SK-N-SH (cell line): ENCODE measurements at places on chromosomes 2 and 18.

DNA sequence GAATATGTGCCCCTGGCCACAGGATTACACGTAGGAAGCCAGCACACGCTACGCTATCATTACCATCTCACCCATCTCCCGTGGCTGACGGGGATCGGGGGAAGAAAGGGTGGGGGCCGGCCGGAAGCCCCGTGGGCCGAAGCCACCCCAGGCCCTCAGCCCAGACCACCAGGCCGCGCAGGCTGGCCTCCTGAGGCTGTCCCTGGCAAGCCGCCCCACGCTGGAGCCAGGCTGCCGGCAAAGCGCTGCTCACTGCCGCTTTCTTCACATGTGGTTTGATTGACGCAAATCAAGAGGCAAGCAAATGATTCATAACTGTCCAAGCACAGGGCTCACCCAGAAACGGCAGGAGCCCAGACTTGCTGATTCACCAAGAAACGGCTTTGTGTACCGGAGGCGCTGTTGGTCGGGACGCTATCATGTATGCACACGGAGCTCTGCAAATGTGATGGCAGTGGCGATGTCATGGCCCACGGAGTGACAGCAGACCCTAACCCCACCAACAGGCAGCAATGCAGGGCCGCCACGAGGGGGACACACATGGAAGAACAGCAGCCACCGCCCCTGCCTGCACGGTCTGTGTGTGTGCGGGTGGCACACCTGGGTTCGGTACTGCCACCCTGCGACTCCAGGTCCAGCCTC lies 125.7 kb downstream of the HDAC4 start:
- DNase-seq, result peak; percentile 90

DNA sequence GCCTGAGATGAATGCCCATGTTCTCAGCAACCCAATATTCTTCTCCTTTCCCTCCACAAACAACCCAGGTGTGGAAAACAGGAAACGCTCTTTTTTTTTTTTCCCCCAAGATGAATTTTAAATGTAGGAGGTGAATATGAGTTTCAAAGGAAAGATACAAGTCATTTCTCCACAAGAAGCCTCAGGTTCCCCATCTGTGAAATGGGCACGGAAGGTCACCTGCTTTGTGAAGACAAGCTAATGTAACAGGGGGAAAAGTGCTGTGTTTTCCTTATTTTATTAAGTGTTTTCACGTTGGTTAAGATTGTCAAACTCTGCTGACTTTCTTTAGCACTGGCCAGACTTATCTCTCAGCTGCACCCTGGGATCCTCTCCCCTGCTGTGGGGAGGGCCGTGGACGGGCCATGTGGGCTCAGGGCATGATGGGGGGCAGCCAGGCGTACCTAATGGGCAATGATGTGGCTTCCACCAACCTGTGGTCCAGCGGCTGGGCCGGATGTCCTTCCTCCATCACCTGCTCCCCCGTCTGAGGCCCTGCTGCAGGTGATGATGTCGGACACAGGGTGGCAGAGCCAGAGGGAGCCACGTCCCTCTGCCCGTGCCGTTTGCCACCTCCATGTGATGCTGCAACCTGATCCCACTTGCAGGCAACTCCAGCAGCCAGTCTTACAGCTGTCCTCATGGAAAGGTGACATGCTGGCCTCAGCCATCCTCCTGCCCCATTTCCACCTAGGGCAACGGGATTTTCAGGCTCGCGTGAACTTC lies 130.0 kb upstream of the PXDN start:
- no peak for DNase-seq

DNA sequence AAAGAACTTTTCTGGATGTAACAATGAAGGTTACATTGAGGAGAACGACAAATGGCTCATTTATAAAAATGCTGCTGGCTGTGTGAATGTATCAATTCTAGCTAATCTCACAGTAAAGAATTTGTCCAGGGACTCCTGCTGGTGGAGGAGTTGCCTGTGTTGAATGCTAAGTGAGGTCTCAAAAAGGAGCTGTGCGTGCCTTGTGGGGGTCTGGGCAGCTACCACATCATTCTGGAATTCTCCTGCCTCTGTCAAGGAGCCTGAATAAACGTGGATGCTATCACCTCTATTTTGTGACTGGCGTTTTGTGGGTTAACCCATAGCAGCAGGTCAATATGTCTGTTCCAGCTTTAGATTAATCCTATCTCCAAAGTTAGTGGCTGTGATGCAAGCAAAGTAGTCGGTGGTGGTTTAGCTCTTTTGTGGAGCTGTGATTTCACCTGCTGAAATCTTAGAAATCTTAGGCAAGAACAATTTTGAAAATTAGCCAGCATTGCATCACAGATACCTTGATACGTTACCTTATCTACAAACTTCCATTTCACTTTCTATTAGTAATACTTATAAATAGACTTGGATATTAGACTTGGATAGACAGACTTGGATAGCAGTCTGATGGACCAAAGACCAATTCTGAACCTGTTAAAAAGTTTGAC lies 96.8 kb downstream of the MTCL1 start:
- no peak for DNase-seq

DNA sequence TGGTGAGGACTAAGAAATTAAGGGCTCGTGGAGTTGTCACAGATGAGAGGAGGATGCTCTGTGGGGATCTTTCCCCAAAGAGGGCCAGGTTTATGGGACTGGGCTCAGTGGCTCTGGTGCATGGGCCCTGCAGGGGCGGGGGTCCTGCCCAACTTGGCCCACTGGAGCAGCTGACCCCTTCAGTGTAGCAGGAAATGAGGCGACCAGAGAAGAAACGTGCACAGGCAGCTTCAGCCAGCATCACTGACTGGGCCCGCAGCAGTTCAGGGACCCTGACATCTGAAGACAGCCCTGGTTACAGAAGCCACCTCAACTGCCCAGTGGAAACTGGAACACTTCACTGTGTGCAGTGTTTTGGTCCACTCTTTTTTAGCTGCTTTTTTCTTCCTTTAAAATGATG lies 72.8 kb downstream of the EMILIN2 start:
- no peak for DNase-seq

DNA sequence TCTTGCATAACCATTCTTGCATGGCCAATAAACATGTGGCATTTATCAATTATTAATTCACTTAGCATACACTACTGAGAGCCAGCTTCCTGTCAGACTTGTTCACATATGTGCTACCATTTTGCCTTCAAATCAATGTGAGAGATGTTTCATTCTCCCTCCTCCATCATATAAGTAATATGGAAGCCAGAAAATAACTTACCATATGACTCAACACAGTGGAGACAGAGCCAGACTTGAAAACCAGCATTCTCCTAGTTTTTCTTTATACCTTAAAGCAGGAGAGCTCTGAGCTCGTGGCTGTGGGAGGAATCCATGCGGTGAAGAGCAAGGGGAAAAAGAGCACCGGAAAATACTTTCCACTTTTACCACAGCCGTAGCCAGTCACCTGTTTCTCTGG lies 215.0 kb upstream of the LRATD1 start:
- no peak for DNase-seq

GRCh38 chr18:32319084-32319483 lies 129.2 kb downstream of the MEP1B start:
- DNase-seq, result no peak

GRCh38 chr2:95159690-95160449 lies at the start of gene ZNF514:
ZNF514 (minus strand) TSS chr2:95159848; CDS start chr2:95153253, 6,595 bp downstream.
- peak; percentile 93 for DNase-seq

- no peak for DNase-seq
Measured at GRCh38 chr2:144659731-144660275, 139.9 kb upstream of the ZEB2 start.

DNA sequence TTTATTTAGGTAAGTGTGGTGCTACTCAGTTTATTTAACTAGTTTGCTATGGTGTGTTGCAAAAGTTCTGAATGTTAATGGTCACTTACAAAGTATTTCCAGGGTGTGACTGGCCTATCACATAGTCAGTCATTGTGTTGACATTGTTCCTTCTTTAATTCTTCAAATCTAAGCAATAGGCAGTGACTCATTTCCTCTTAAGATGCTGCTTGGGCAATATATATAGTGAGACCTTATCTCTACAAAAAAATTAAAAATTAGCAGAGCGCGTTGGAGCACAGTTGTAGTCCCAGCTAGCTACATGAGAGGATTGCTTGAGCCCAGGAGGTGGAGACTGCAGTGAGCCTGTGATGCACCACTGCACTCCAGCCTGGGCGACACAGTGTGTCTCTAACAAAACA lies 5.8 kb upstream of the CCDC88A start:
- DNase-seq, result no peak

DNA sequence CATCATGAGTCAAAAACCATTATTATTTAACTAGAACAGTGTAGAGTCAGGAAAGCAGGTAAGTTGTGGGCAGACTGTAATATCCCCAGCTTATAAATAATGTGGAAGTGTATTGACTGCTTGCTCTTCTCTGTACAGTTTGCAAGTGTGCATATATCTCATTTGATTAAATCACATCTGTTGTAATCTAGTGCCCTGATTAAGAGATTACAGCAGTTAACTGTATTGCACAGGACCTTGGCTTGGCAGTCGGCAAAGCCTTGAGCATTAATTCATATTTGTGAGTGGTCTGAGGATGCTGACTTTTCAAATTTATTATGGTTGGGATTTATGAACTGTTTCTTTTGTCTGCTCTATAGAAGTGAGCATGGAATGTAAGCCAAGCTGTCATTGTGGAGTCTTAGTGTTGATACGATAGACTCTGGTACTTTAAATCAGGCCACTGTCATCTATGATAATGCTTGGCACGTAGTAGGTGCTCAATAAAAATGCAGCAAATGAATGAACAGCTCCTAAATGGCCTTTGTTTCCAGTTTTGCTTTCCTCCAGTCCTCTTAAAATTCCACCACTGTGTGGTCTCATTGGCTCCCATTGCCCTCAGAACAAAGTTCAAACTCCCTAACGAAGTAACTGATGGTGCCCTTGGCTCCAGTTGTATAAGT lies 48.3 kb downstream of the RAB31 start:
- DNase-seq, result no peak

GRCh38 chr2:8477552-8478470 lies 204.0 kb upstream of the ID2 start:
- no peak for DNase-seq

DNA sequence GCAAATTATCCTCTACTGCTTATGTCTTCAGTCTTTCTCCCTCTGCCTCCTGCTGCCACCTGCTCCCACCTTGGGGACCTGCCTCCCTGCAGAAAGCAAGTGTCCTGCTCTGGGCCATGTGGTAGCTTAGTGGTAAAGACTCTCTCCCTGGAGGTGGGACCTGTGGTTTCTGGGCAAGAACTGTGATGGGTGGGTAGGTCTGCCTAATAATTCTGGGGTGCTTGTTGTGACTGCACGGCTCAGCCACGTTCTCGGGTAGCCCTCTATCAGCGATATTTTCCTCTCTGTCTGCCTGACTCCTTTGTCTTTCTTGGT lies 16.4 kb upstream of the CD28 start:
- DNase-seq, result no peak

DNA sequence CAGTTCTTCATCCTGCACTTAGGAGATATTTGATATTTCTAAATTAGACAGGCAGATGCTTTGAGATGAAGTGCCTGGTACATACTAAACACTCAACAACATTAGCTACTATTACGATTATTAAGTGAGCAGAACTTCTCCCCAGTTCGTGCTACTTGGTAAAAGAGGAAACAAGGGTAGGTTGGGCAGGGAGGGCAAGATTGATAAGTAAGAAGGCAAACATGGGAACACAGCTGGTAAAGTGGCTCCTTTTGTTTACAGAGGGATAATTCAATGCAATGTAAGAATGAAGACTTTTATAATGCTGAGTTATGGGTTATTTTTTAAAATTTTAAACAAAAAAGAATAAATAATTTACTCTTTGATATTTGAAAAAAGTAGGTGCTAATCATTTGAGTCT lies 15.9 kb upstream of the WIPF1 start:
- no peak for DNase-seq

- DNase-seq, result no peak
Measured at GRCh38 chr2:128710729-128711128, 392.1 kb upstream of the HS6ST1 start.

DNA sequence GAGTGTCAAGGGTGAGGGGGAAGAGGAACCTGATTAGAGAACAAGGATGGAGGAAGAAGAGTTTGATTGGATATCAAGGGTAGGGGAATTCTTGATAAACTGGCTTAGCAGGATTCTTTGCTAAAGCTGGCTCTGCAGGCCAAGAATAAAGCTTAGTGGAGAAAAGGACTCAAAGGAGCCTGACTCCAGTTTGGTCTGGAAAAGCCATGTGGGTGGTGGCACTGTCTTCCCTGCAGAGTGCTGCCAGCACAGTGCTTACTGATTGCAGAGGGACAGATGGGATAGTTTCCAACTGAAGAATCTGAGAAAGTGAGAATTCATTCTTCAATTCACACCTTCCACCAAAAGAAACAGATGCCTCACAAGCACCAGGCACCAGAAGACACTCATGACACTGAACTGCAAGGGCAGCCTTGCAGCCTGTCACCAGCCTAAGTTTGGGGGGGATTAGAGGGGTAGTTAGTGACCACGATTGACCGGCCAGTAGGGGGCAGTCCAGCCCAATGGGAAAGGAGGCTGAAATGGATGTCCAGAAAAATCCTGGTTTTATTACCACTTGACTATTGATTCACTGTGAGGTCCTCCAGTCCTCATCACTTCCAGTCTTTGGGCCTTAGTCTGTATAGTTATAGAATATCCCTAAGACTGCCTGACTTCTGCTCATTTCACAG lies 334.5 kb downstream of the SMAD2 start:
- DNase-seq, result no peak

DNA sequence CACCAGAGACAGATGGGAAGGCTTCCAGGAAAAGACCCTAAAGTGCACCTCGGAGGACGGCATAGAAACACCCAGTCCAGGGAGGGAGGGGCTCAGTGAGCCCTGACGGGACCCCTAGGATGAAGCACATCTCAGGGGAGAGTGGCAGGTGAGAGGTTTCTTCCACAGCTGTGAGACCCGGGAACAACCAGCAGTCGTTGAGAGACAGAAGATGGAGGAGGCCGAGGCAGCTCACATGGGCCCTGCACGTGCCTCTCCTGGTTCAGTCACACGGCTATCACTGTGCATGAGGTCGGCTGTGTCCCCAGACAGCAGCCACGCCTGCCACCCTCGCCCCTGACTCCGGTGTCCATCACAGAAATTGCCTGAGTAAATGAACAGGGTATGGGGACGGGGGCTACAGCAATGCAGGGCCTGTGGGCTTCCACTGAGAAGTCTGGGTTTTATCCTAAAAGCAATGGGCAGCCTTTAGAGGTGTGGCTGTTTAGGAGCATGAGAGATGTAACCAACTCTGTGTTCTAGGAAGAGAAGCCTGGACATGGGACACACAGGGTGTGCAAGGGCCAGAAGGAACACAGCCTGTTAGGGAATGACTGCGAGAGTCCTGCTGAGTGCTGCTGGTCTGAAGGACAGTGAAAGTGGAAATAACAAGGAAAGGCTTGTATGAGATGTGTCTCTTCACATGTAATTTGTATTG lies 102.0 kb downstream of the TMEM18 start:
- no peak for DNase-seq

- DNase-seq, result no peak
Measured at GRCh38 chr2:2222931-2223330, 108.1 kb downstream of the MYT1L start.

- DNase-seq, result no peak
Measured at GRCh38 chr2:774436-774835, 97.2 kb upstream of the TMEM18 start.

GRCh38 chr2:175837046-175837445 lies 165.0 kb downstream of the LNPK start:
- no peak for DNase-seq
